ENCODE measurements at places on chromosomes 11 and 22. TPM values are rescaled to one million over a fixed set of nuclear protein-coding genes. Genes with fewer than 3 reads are reported as not detected.

KDELR3 gene
- total RNA-seq, result 1.8 TPM

P2RY2 gene
- total RNA-seq, result 9.0 TPM

RIN1 gene
- 19.0 TPM for total RNA-seq

PSMA1 gene
- 123 TPM for total RNA-seq

THAP12 gene
- total RNA-seq, result 42.9 TPM

SNX32 gene
- total RNA-seq, result under 0.01 TPM

CLDN5 gene
- total RNA-seq, result 0.38 TPM

CARD16 gene
- total RNA-seq, result 2.4 TPM

OR51L1 gene
- total RNA-seq, result not detected

CREB3L1 gene
- total RNA-seq, result 0.53 TPM

NFAM1 gene
- not detected for total RNA-seq

KRTAP5-11 gene
- not detected for total RNA-seq

DNA sequence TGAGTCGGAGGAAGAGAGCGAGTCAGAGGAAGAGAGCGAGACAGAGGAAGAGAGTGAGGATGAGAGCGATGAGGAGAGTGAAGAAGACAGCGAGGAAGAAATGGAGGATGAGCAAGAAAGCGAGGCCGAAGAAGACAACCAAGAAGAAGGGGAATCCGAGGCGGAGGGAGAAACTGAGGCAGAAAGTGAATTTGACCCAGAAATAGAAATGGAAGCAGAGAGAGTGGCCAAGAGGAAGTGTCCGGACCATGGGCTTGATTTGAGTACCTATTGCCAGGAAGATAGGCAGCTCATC lies 780 bp downstream of the TRIM44 start:
- no peak for DNase-seq

- no peak for DNase-seq
Measured at GRCh38 chr11:123393312-123393927, 36.6 kb upstream of the GRAMD1B start.

GRCh38 chr11:31643857-31644256 lies 134.3 kb downstream of the ELP4 start:
- DNase-seq, result peak; percentile 58

- DNase-seq, result peak; percentile 13
Measured at GRCh38 chr11:128341280-128342248, 245.8 kb downstream of the ETS1 start.

GRCh38 chr22:45448431-45448830 lies 34.9 kb downstream of the RIBC2 start:
- no peak for DNase-seq

DNA sequence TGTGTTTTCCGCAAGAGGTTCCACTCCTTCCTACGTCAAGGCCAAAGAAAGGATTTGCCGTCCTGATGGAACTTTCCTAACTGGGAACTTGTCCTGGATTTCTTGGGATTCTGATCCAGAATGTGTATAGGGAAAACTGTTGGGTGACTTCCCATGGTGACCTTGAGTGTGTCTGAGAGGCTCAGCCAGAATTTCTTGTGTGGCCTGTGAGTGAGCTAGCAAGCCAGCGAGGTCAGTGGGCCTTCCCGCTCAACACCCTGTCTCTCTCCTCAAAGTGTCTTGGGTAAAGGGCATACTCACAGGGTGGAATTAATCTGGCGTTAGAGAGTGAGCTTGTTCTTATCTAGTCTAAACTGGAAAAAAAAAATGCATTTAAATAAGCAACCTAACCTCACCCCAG lies 20.4 kb downstream of the ZNRF3 start:
- no peak for DNase-seq

DNA sequence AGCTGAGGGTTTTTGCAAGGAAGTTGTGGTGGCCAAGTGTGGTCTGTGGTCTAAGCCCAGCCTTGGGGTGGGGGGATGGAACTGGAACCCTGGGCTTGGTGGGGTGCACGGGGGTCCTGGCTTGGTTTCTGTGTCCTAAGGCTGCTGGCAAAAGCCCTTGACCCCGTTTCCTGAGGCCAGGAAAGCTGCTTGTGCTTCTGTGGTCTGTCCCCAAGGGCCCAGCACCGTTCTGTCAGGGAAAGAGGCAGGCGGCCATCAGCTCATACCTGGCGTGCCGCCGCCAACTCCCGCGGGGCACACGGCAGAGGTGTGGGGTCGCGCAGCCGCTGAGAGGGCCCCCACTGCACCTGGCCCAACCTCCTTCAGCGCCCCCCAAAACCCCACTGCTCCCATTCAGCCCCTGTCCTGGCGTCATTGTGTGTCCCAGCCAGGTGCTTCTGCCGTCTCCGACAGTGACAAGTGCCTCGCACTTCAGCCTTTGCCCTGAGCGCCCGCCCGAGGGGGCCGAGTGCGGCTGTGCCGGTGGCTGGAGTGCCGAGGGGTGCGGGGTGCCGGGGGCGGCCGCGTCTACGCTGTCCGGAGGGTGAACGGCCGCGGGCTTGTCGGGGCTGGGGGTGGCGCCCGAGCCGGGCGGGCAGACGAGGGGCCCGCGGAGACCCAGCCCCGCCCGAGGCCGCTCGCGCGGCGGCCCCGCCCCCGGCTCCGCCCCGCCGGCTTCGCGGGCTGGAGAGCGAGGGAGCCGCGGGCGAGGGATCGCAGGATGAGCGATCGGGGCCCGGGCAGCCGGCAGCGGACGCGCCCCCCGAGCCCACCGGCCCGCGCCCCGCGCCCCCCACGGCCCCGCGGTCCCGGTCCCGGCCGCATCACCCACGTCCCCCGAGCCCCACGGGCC lies at the start of gene CNIH2:
CNIH2 (plus strand) TSS at position 705 of the 892 bp plus-strand sequence. CDS start 282 bp downstream, outside the sequence.
- no peak for DNase-seq

GRCh38 chr11:15104166-15104565 lies 10.6 kb upstream of the INSC start:
- DNase-seq, result peak; percentile 53

DNA sequence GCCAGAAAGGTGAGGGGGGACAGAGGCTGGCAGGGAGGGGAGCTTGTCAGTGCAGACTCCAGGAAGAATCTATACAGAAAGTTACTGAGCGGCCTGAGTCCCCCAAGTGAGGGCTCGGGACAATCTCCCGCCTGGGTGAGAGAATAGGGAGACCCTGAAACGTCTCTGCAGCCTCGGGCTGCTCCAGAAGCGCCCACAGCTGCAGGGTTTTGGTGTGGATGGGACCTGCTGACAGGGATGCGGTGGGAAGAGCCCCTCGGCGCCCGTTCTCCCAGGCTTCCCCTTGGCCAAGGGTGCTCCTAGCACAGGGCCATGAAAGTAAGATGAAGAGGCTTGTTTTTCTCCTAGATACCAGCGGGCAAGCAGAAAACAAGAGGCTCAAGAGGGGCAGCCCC lies 743 bp upstream of the RCE1 start:
- DNase-seq, result no peak

- DNase-seq, result no peak
Measured at GRCh38 chr11:117620659-117621058, 176.4 kb downstream of the DSCAML1 start.

- DNase-seq, result no peak
Measured at GRCh38 chr22:49629586-49630447, 197.9 kb downstream of the BRD1 start.

GRCh38 chr11:65058419-65059054 lies at the start of gene NAALADL1:
TSS of gene NAALADL1 (minus strand) at chr11:65058553. CDS start at chr11:65058521, 32 bp downstream.
- DNase-seq, result no peak

- DNase-seq, result no peak
Measured at GRCh38 chr22:21590809-21591641, 23.5 kb downstream of the UBE2L3 start.

GRCh38 chr11:94858012-94858705 lies 90.0 kb downstream of the AMOTL1 start:
- DNase-seq, result no peak

- DNase-seq, result peak; percentile 50
Measured at GRCh38 chr11:87092159-87092558, 54.4 kb downstream of the TMEM135 start.

- no peak for DNase-seq
Measured at GRCh38 chr11:10456519-10456918, 1.5 kb downstream of the AMPD3 start.

- peak; percentile 97 for DNase-seq
Measured at GRCh38 chr22:36409911-36410756, 22.4 kb upstream of the MYH9 start.

GRCh38 chr11:43316451-43316850 lies 4.7 kb downstream of the API5 start:
- peak; percentile 12 for DNase-seq

GRCh38 chr11:1608363-1608762 lies at the start of gene KRTAP5-3:
TSS of gene KRTAP5-3 (minus strand) at chr11:1608463. CDS start at chr11:1608385, 78 bp downstream.
- DNase-seq, result no peak

GRCh38 chr11:14029971-14030920 lies 67.7 kb downstream of the SPON1 start:
- peak; percentile 92 for DNase-seq

GRCh38 chr11:68646832-68647231 lies 37.5 kb upstream of the GAL start:
- DNase-seq, result no peak

GRCh38 chr11:36313750-36314433 lies 17.8 kb downstream of the PRR5L start:
- DNase-seq, result no peak

All from bronchial epithelial cell (primary cell).